Panc1 (cell line): ENCODE measurements at places on chromosomes 3 and 15.

DNA sequence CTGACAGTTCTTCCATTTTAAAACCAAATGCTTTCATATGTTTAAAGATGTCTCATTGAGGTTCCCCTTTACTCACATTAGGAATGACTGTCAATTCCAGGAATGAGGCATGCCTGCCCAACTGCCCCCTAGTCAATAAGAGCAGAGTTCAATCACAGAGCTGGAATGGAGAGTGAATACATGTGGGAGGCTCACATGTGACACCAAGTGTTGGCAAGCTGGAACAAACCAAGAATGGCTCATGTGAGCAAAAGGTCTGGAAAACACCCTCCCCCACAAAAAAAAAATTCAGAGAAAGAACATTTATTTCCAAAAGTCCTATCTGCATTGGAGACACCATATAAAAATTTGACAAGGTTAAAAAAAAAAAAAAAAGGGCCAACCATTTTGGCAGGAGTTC lies 3.7 kb downstream of the PBRM1 start:
- no peak for DNase-seq

DNA sequence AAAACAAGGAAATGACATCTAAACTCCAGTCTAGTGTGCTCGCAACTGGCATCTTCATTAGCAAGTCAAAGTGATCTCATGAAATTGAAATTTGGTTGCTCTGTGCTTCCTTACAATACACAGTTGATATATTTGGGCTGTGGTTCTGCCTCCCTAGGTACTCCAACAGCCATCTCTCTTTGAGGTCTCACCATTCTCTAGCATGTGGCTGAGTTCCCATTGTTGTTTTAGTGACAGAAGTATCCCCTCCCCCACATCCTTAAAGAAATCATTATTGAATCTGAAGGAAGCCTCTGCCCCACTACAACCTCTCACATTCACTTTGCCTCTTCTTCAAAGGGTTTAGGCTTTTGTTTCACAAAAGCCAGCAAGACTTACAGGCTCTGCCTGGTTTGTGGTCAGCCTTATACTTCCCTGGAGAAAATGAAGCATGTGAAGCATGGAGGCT lies 516.5 kb downstream of the NLGN1 start:
- no peak for DNase-seq

DNA sequence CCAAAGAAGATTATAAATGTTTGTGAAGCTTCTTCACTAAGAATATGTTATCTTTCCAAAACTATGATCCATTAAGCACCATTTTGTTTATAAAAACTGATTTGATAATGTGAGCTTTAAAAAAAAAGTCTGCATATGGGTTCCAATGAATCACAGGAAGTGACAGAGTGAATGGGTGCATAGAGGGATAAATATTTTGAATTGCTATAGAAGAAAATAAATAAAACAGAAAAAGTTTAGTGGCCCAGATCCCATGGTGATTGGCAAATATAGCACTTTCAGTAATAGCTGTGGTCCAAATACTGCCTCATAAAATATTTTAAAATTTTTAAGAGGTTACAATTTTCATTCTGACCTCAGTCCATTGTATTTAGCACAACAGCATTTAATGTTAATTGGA lies 19.2 kb downstream of the CPA3 start:
- no peak for DNase-seq

DNA sequence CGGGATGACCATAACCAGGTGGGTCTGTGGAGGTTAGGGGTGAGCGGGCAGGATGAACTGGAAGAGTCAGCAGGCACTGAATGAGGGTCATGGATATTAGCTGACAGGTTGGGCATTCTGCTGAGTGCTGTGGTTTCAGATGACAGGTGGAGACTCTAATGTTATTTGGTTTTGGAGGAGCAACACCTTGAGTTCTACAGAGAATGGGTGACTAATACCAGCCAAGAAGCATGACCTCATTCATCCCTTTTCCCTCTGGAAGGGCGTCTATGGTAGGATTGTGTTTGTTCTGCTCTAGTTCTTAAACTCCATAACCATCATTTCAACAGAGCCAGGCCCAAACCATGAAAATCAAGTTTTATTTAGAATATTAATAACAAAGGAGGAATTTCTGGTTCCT lies 550.7 kb upstream of the LMCD1 start:
- no peak for DNase-seq

DNA sequence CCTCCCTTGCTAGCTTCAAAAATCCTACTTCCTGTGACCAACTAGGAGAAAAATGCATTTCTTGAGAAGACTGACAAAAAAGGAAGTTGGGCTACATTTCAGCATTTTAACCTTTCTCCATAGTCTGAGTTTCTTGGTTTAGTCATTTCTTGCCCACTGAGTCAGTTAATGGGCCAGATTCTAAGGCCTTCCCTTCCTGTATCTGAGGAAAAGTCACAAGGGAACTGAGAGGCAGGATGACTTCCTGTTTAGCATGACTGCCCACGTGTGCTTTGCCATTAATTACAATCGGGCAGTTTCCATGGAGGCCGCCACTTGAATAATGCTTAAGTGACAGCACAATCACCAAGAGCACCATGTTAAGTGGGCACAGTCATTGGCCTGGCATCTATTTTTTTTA lies 794.4 kb upstream of the LMCD1 start:
- no peak for DNase-seq

GRCh38 chr3:69368129-69368741 lies 17.7 kb downstream of the FRMD4B start:
- DNase-seq, result no peak

DNA sequence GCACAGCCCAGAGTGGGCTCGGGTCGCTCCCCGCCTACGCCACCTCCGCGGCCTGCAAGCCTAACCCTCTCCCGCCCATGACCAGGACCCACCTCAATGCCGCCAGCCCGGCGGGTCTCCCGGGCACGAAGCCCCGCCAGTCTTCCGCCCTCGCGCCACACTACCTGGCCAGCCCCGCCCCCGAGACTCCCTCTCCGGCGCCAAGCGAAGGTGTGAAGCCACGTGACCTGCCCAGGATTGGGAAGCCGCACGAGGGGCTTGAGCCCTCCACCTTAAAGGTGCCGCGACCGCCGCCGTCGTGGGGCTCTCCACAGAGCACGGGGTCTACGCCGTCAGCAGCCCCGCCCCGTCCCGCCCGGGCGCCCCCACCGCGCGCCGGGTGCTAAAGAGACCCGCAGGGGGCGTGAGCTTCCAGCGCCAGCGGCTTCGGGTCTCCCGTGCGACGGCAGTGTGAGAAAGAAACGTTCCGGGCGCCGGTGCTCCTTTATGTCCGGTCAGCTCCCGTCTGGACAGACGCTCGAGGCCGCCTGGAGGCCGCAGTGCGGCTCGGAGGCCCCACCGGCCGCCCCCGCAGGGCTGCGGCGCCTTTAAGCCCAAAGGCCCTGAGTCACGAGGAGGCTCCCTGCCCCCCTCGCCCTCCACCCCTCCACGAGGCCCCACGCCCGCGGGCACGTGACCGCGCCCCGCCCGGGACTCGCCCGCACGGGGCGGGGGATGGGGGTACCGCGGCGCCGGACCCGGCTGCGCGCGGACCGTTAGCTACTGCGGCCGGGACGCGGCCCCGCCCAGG lies at the start of gene CPEB1:
CPEB1 (minus strand) TSS at position 319 of the 790 bp plus-strand sequence. CDS start 18,904 bp downstream, outside the sequence.
- DNase-seq, result no peak

DNA sequence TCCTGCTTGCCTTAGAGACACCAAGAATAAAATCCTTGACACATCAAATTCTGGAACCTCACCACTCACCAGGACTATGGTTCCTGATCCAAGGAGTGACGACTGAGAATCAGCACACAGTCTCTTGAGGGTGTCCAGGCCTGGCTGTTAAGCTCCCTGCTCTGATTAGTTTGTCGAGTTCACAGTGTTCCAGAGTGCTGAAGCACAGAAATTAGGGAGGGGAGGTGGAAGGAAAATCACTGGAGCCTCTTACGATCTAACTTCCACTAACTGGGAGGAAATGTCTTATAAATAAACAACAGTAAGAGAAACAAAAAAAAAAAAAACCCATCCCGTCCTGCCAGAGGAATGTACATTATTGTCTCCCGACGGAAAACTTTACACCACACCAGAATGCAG lies 330.2 kb downstream of the TIGIT start:
- DNase-seq, result no peak

GRCh38 chr15:88395872-88396781 lies 71.1 kb downstream of the MRPL46 start:
- no peak for DNase-seq

GRCh38 chr3:151329363-151329762 lies at the start of gene P2RY13:
Gene P2RY13 (minus strand): TSS chr3:151329549. CDS start chr3:151329528, 21 bp downstream.
- no peak for DNase-seq

GRCh38 chr3:175956964-175957363 lies 1097.8 kb downstream of the NAALADL2 start:
- no peak for DNase-seq

DNA sequence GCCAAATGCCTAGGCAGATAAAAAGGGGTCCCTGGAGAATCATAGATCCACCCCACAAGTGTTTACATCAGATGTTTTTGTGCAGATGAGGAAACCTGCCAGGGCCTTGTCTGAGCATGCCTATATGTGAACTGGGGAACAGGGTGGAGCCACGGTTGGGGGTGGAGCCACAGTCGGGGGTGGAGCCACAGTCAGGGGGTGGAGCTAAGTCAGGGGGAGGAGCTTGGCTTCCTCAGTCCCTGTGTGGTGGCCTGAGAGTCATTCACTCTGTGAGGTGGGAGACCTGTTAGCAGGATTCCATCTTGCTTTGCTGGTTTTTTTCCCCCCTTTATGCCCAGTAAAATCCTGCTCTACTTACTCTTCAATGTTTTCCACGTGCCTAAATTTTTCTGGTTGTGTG lies 57.8 kb upstream of the TGFBR2 start:
- no peak for DNase-seq

- DNase-seq, result no peak
Measured at GRCh38 chr3:188840290-188840689, 331.5 kb upstream of the TPRG1 start.

GRCh38 chr3:14915636-14916222 lies 31.7 kb upstream of the NR2C2 start:
- no peak for DNase-seq

DNA sequence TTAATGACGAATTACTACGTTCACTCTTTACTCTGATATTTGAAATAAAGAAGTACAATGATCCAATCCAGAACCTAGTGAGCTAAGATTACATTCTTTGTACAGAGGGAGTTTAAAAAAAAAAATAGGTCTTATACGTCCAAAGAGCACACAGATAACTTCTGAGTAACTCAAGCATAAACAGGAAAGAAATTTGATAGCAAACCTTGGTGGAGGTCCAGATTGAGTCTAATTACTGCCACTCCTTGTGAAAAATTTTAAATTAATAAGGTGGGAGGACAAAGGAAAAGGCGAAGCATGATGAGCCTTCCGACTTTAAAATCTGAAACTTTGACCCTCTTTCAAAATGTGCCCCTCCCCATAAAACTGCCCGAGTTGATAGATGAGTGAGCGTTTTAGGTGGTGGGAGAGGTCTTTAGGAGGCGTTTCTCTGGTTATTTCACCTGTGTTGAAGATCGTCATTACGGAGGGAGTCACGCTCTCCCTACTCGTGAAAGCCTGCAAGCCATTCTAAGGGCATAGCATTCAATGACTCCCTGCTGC lies 127.0 kb upstream of the ROBO2 start:
- no peak for DNase-seq

DNA sequence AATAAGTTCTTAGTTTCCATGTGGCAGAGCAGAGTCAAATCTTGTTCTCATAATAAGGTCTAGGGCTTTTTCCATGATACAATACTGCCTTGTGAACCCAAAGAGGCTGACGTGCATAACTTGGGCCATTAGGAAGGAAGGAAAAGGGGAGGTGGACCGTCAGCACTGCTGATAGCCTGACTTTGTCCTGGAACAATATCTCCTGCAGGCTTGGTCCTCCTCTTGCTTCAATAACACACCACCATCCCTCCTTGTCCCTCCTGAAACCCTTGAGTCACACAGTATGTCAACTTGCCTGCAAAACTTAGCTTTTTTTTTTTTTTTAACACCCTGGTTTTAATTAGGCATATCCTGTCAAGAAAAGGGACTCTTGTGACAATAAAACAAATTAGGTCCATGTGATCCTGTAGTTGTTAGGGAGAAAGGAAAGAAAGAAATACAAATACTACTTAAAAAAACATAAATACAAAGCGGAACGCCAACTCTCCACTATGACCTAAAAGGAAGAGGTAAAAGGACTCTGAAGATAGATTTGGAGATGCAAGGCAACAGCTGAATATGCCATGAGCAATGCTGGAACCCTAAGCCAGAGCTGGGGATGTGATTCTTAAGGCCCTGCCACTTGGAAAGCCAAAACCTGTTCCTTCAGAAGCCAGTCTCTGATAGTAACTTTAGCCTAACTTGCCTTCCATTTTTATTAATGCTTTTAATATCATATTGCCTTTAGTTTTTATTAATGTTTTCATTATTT lies 67.0 kb downstream of the WWTR1 start:
- DNase-seq, result no peak
